H7 (cell line): ENCODE measurements at places on chromosomes 5 and 9.
A peak's percentile ranks its signal among the peaks of the same experiment; 100 is the strongest.

GRCh38 chr5:132267931-132268768, 10.7 kb downstream of the PDLIM4 start:
- no peak for DNase-seq

GRCh38 chr9:124349675-124350493, 65.4 kb downstream of the PSMB7 start:
- no peak for DNase-seq

DNA sequence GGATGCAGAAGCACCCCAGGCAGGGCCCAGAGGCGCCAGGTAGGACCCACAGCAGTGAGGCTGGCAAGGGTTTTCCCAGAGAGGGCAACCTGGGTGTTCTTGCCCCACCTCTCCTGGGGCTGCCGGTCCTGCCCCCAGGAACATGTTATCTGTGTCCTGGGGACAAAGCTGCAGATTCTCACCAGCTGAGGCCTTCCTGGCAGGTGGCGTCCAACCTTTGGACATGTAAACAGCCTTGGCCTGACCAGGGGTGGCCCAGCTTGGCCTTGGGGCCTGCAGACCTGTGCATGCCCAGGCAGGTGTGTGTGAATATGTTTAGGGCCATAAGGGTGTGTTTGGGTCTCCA, 101.8 kb upstream of the LARP1 start:
- DNase-seq, result no peak

DNA sequence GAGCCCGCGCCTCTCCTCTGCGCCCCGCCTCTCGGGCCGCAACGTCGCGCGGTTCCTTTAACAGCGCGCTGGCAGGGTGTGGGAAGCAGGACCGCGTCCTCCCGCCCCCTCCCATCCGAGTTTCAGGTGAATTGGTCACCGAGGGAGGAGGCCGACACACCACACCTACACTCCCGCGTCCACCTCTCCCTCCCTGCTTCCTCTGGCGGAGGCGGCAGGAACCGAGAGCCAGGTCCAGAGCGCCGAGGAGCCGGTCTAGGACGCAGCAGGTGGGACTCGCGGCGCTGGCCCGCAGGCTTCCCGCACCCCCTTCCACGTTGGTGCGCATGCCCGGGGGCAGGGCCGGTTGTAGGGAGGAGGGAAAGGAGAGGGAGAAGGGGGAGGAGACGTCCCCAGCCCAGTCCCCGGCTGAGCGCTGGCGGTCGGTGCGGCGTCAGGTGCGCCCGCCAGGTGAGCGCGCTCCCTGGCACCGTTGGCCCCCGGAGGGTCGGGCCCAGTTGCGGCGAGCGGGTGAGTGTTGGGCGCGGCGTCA, at the start of gene OCLN:
Gene OCLN, plus strand, starts transcription at position 400 of the 532 bp plus-strand sequence. CDS start 11,455 bp downstream, outside the sequence.
- peak; percentile 98 for DNase-seq

- DNase-seq, result no peak
Measured at GRCh38 chr5:10364186-10364689, 10.7 kb downstream of the MARCHF6 start.

DNA sequence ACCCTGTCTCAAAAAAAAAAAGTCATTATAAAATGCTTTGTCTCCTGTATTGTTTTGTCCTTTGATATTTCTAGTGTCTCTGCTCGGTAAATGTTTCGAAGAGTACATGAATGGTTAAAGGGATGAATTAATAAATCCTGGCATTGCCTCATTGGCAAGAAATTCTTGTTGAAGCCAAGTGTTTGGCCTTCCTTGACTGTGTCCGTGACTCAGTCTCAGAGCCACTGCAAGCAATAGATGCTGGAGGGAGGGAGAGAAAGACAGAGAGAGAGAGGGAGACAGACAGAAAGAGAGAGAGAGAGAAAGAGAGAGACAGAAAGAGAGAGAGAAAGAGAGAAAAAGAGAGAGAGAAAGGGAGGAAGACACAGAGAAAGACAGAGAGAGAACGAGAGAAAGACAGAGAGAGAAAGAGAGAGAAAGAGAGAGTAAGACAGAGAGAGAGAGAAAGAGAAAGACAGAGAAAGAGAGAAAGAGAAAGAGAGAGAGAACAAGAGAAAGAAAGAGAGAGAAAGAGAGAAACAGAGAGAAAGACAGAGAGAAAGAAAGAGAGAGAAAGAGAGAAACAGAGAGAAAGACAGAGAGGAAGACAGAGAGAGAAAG, 72.5 kb upstream of the RXRA start:
- no peak for DNase-seq

- DNase-seq, result no peak
Measured at GRCh38 chr5:14665101-14665822, 744 bp downstream of the OTULIN start.

- DNase-seq, result no peak
Measured at GRCh38 chr9:120736881-120737280, 22.6 kb upstream of the MEGF9 start.

GRCh38 chr5:174972291-174972690, 247.9 kb downstream of the MSX2 start:
- DNase-seq, result no peak

DNA sequence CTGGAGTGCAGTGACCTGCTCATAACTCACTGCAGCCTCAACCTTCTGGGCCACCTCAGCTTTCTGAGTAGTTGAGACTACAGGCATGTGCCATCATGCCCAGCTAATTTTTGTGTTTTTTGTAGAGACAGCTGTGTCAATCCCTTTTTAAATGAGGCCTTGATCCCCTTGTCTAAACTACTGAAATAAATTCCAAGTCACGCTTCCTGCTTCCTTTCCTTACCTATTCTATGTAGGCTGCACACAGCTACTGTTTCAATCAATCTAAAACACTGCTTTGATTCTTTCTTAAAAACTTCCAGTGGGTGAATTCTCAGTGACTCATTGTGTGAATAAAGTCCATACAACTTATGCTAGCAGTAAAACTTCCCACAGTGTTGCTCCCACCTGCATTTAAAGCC, 2.9 kb upstream of the C7 start:
- no peak for DNase-seq

DNA sequence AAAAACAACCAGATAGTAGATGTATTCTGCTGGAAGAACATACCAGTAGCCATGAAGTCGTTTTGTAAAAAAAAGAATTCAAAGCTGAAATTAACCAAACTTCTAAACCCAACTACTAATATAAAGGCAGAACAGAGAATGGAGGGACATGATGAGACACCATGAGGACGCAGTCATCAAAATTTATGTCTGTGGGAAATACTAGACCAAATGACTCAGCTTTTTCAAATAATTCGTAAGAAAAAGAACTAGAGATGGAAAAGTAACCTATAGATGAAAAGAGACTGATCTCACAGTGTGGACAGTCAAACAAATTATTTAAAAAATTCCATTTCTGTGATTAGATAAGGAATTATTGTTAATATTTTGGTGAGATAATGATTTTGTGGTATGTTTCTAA, 10.3 kb downstream of the TTC23L start:
- DNase-seq, result no peak

GRCh38 chr5:144125163-144125726, 45.2 kb downstream of the YIPF5 start:
- no peak for DNase-seq

DNA sequence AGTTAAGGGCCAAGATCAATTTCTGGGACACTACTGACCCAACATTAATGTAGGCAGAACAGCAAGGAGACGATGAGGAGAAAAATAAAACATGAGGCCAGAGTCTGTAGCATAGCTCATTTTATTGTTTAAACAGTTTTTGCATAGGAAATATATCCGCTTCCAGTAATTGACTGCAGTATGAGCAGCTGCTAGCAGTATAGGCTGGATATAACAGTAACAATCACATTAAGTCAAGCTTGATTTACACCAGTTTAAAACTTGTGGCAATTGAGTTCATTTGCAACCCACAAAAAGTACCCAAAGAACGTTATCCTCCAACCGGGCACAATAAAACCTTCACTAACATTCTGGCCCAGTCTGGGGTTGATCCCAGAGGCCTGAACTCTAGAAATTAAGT, 232.2 kb downstream of the NFIB start:
- no peak for DNase-seq

- no peak for DNase-seq
Measured at GRCh38 chr5:14676320-14676719, 11.8 kb downstream of the OTULIN start.

DNA sequence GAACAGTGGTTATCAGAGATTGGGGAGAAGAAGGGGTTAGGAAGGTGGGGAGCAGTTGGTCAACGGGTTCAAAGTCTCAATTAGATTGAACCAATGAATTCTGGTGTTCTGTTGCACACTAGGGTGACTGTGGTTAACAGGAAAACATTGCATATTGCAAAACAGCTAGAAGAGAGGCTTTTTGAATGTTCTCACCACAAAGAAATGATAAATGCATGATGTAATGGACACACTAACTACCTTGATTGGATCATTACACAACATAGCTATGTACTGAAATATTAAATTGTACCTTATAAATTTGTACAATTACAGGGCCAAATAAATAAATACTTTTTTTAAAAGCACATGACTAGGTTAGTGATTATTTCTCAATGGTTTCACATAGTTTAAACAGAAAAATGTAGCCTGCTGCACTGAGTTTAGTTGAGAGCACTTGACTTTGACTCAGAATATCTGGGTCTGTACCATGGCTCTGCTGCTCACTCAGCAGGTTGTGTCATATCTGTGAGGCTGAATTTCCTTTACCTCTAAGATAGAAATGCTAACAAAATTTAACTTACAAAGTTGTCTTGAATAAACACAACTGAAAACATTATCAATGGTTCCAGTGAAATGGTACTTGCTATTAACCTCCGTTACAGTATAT, 30.4 kb downstream of the NUDT12 start:
- DNase-seq, result no peak

GRCh38 chr9:133805876-133806622, 67.9 kb upstream of the SARDH start:
- DNase-seq, result no peak

- DNase-seq, result no peak
Measured at GRCh38 chr5:134148316-134148715, 28.4 kb downstream of the SKP1 start.

DNA sequence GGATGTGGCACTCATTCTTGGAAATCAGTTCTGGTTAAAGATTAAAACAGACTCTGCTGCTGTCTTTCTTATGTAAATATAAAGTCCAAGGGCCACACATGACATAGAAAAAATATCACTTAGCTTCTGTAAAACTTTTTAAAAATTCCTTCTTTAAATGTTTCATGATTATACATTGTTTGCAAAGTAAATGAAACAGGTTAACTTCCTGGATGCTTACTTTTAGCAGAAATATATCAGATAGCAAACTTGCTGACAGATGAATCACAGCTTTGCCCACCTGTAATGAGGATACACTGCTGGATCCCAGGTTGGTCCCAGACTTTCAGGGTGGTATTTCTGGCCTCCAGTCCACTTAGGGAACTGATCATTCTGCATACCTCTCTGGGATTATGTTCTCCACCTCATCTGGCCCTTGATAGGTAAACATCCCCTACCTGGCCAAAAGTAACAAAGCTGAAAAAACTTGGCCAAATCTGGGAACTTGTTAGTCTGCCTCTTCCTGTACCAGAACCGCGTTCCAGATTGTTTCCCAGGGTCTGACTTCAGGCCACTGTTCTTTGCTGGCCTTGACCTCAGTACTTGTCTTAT, 340.5 kb downstream of the ADGRV1 start:
- DNase-seq, result no peak

DNA sequence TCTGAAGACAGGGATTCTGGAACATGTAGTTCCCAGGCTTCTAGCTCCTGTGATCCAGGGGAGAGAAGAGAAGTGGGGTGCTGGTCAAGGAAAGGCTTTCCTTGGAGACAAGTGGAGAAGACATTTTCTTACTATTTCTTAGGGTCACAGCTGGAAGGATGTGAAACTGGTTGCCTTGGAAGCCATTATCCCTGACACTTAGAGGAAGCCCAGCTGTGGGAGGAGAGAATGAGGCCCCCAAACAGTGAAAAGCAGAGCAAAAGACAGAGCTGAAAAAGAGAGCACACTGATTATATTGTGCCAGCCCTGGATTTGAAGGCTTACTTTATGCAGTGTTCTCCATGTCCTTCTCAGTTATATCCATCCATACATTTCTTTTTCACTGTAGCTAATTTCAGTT, 17.5 kb upstream of the SHB start:
- DNase-seq, result no peak

- no peak for DNase-seq
Measured at GRCh38 chr5:110477911-110478310, 248.6 kb downstream of the TMEM232 start.

DNA sequence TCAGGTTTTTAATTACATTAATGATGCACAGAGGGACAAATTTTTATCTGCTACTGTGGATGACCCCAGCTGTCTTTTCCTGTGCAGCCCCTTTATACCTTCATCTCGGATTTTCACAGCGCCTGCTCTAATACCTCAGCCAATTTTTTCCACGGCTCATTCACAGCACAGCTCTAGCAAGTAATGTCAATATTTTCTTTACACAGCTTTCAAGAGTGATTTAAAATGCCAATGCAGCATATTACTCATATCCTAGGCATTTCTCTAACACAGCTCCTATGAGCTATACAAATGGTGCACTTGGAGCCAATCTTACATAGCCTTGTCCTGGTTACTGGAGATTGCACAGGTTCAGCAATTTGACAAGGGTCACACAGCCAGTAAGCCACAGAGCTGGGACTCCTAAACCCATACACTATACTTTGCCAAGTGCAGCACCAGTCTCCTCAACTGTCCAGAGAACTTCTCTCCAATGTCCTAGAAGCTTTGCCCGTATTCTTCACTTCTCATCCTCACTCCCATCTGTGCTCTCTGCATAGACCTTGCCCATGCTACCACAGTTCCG, 661.8 kb downstream of the DTWD2 start:
- no peak for DNase-seq

DNA sequence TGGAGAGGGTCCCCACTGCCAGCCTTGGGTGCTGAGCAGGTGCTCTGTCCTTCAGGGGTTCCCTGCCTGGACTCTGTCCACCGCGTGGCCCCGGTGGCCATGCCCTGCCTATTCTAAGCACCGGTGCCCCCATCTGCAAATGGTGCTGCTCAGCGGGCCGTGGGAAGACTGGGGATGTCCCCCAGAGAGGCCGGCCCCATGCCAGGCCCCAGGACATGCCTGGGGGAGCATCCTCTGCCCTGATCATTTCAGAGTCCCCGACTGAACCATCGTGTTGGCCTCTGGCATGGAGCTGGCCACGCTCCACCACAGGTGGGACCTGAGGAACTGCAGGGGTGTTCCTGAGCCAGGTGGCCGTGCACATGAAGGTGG, 64.7 kb downstream of the RXRA start:
- DNase-seq, result no peak

GRCh38 chr5:148374690-148375360, 8.9 kb upstream of the FBXO38 start:
- peak; percentile 19 for DNase-seq

- no peak for DNase-seq
Measured at GRCh38 chr5:59483971-59484472, 409.5 kb downstream of the PDE4D start.

GRCh38 chr9:9893837-9894236, 719.0 kb downstream of the PTPRD start:
- DNase-seq, result no peak
